Thoracic aorta (tissue), 2 donors: ENCODE measurements at places on chromosomes 2 and 18.
A peak's percentile ranks its signal among the peaks of the same experiment; 100 is the strongest.

DNA sequence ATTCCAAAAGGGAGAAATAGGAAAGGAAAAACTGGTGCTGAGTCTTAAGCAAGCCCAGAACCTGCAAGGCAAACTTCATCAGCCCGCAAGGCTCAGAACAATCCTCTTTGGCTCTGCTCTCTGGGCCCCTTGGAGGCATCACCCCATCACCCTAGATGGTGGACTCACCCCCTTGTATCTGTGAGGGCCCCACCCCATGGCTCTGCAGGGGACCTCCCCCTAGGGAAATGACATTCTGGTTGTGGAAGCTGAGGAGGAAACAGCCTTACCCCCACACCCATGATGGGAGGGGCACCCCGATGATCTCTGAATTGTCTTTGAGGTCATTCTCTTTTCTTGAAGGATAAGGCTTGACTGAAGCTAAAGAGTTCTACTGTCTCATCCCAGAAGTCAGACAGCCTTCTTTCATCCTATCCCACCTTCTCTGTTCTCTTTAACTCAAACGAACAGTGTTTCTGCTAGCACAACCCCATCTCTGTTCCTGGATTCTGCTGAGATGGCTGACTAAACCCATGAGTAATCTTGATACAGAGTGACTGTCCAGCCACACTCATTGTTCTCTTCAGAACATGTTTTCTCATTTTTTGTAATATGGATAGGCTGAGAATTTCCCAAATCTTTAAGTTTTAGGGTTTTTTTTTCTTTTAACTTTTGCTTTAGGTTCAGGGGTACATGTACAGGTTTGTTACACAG is 492.1 kb upstream of the MYT1L start:
- H3K36me3 ChIP-seq: no peaks in the 10 kb centered on the region
- no peak overlapping the region for H3K4me3 ChIP-seq
- no peaks in the 10 kb centered on the region for H3K27me3 ChIP-seq
- no peak overlapping the region for H3K27ac ChIP-seq

- H3K27ac ChIP-seq: no peak overlapping the region
- no peak for DNase-seq
- peaks cover 17% of the 10 kb centered on the region for H3K4me1 ChIP-seq
- no peak overlapping the region for H3K4me3 ChIP-seq
- peaks cover 5% of the 10 kb centered on the region for H3K36me3 ChIP-seq
These were observed 26.3 kb downstream of the MERTK start for GRCh38 chr2:111924617-111925107.

GRCh38 chr2:64748561-64748960 is 94.8 kb upstream of the SERTAD2 start:
- peak overlapping the region; percentile 99 for H3K4me3 ChIP-seq
- no peaks in the 10 kb centered on the region for H3K27me3 ChIP-seq
- no peak for DNase-seq
- peak overlapping the region; percentile 98 for H3K27ac ChIP-seq
- no peaks in the 10 kb centered on the region for H3K36me3 ChIP-seq

GRCh38 chr2:212863185-212863588 is 288.2 kb downstream of the IKZF2 start:
- DNase-seq: no peak
- H3K4me3 ChIP-seq: no peak overlapping the region
- no peak overlapping the region for H3K27ac ChIP-seq

GRCh38 chr2:215671244-215671643 is 235.4 kb upstream of the FN1 start:
- H3K4me3 ChIP-seq: no peak overlapping the region
- no peaks in the 10 kb centered on the region for H3K36me3 ChIP-seq
- H3K27me3 ChIP-seq: no peaks in the 10 kb centered on the region
- peaks cover 4% of the 10 kb centered on the region for H3K4me1 ChIP-seq
- no peak overlapping the region for H3K27ac ChIP-seq

- no peaks in the 10 kb centered on the region for H3K27me3 ChIP-seq
- no peaks in the 10 kb centered on the region for H3K4me1 ChIP-seq
- H3K4me3 ChIP-seq: no peak overlapping the region
- DNase-seq: no peak
- H3K36me3 ChIP-seq: no peaks in the 10 kb centered on the region
- H3K27ac ChIP-seq: no peak overlapping the region
These were observed 50.6 kb upstream of the NEMP2 start for GRCh38 chr2:190584980-190585661.

GRCh38 chr2:238988105-238988504 is 140.2 kb downstream of the TWIST2 start:
- H3K27me3 ChIP-seq: no peaks in the 10 kb centered on the region
- no peaks in the 10 kb centered on the region for H3K4me1 ChIP-seq
- DNase-seq: no peak
- H3K27ac ChIP-seq: no peak overlapping the region
- H3K36me3 ChIP-seq: no peaks in the 10 kb centered on the region

GRCh38 chr2:64288321-64289193 is 144.3 kb upstream of the PELI1 start:
- peaks cover 40% of the 10 kb centered on the region for H3K4me1 ChIP-seq
- peak overlapping the region; percentile 23 for H3K27ac ChIP-seq
- no peaks in the 10 kb centered on the region for H3K36me3 ChIP-seq
- H3K27me3 ChIP-seq: no peaks in the 10 kb centered on the region
- no peak for DNase-seq
- H3K4me3 ChIP-seq: no peak overlapping the region

DNA sequence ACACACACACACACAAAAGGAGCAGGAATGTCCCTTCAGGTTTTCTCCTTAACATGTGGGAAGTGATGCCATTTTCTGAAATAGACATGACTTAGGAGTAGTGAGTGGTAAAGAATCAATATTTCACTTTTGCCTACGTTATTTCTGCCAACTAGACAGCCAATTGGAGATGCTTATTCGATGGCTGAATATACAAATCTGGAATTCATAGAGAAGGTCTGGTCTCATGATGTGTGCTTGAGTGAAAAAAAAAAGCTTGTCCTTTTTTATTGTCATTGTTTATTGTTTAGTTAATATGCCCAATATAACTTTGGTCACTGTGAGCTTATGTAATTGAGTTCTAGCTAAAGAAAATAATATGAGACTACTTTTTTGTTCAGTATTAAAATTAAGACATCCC is 284.3 kb downstream of the GULP1 start:
- H3K27ac ChIP-seq: no peak overlapping the region
- no peak for DNase-seq
- no peak overlapping the region for H3K4me3 ChIP-seq
- no peaks in the 10 kb centered on the region for H3K27me3 ChIP-seq
- peaks cover 14% of the 10 kb centered on the region for H3K4me1 ChIP-seq
- no peaks in the 10 kb centered on the region for H3K36me3 ChIP-seq
